ENCODE measurements at places on chromosomes 13 and 19. TPM values are rescaled to one million over a fixed set of nuclear protein-coding genes. Genes with fewer than 3 reads are reported as not detected.

The CNN2 gene
- 281 TPM for total RNA-seq

The CEACAM21 gene
- total RNA-seq, result not detected

The SGCG gene
- not detected for total RNA-seq

The CD209 gene
- not detected for total RNA-seq

The BRCA2 gene
- 7.6 TPM for total RNA-seq

The ATP4B gene
- not detected for total RNA-seq
